ENCODE measurements at places on chromosomes 5 and 9.
A peak's percentile ranks its signal among the peaks of the same experiment; 100 is the strongest.

DNA sequence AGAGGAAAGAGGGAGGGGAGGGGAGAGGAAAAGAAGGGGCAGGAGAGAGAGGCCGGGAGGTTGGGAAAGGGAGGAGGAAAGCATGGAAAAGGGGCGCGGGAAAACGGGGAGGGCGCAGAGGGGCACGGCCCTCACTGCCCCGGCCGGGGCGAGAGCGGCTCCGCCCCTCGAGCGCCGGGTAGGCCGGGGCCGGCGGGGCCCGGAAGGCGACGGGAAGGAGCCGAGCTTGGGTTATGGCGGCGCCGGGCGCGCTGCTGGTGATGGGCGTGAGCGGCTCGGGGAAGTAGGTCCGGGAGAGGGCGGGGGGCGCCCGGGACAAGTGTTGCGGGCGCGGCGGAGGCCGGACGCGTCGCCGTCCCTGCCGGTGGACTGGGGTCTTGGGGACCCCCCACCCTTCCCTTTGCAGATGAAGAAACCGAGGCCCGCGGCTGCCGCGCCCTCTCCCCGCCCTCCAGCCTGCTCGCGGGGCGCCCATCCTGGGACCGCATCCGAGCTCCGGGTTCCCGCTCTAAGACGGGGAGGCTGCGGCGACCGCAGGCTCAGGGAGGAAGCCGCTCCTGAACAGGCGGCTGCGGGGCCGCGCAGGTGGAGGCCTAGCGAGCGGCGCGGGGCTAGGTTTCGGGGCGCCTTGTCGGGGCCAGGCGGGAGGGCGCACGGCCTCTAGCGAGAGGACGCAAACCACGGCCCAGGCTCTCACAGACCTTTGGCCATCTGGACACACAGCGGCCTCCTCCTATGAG lies at the start of gene IDNK:
Gene IDNK (plus strand): TSS at position 205 of the 740 bp plus-strand sequence. CDS start 29 bp downstream, at position 234.
- DNase-seq: no peak

DNA sequence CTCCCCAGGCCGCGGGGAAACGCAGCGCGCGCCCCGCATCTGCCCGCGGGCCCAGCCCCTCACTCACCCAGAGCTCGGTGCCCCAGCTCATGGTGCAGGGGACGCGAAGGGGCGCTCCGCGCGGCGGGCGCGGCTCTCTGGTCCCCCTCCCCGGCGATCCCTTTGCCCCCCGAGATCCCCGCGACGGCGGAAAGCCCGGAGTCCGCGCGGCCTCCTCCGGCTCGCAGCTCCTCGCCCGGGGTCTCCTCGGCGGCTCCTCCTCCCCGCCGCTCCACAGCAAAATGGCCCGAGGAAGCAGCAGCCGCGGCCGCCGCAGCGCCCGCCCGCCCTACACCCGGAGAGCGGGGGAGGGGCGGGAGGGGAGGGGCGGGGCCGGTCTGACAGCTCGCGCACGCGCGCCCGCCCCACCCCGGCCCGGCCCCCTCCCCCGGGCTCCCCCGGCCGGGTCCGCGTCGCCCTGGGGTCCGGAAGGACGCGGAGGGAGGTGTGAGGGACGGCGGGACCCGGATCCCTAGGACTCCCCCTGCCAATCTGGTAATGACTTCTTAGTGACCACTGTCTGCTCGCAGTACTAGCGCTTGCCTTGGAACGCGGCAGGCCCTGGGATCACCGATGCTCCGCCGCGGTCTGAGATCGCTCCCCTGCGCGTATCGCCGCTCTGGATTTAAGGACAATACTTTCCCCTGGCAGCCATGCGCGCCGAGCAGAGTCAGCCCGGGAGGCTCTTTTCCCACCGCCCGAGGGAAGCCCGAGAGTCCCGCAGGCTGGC lies at the start of gene FNBP1:
Gene FNBP1 (minus strand): TSS at position 305 of the 769 bp plus-strand sequence. CDS start 214 bp downstream, at position 91.
- peak; percentile 41 for DNase-seq

GRCh38 chr5:82176115-82176814 lies 101.9 kb downstream of the RPS23 start:
- DNase-seq: no peak

GRCh38 chr5:19547640-19548039 lies 440.4 kb downstream of the CDH18 start:
- DNase-seq: no peak

DNA sequence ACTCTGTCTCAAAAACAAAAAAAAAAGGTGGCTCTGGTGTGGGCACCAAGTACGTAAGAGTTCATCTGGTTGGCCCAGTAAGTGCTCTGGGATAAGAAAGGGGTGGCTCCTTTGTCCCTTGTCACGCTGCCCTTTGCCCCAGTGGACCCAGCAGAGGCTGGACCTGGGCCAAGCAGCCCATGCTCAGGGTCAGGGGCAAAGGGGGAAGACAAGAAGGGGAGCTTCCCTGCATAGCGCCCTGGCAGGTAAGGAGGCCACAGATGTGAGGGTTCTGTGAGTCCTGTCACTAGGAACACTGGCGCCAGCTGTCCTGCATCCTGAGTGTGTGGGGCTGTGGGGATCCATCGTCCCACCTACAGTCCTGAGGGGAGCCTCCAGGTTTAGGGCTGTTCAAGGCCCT lies 65.3 kb downstream of the GADD45G start:
- no peak for DNase-seq

All from stimulated activated CD8-positive, alpha-beta memory T cell treated with anti-CD3 and anti-CD28 coated beads, Interleukin-4, amount 100 ng/mL, for 4 hours (primary cell).